ENCODE measurements at places on chromosomes 12 and 14. TPM values are rescaled to one million over a fixed set of nuclear protein-coding genes. Genes with fewer than 3 reads are reported as not detected.
A peak's percentile ranks its signal among the peaks of the same experiment; 100 is the strongest.

DNA sequence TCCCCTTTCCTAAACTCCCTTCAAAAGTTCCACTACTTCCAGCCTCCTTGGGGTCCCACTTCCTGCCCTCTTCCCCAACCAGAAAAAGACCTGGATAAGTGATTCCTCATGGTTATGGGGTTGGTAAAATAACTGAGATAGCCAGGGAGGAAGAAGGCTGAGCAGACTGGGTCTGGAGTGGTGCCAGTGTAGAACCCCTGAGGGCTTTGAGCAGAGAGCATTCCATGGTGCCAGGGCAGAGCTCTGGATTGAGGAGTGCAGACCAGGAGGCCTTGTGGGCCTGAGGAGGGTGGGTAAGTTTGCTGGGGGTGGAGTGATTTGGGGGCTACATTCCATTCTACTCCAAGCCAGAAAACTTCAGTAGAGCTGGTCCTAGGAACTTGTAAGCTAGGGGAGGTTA lies 9.5 kb upstream of the CISTR start:
- no peaks in the 10 kb centered on the region for H3K36me3 ChIP-seq
- H3K27ac ChIP-seq, result no peak overlapping the region
- H3K4me1 ChIP-seq, result no peaks in the 10 kb centered on the region
- no peak overlapping the region for H3K4me3 ChIP-seq

DNA sequence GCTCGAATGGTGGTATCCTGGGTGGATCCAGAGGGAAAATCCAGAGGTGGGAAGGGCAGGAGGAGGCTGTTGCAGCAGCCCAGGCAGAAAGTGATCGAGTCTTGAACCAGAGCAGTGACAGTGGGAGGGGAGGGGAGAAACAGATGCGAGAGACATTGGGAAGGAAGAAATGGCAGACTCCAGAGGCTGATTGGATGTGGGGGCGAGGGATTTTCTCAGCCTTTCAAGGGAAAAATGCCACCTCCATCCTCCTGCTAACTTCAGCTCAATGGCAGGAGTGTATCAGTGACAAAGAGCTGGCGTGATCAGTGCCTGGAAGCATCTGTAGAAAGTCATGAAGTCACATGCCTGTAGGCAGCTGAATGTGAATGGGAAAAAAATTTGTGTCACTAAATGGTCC lies 38.6 kb upstream of the NRXN3 start:
- H3K36me3 ChIP-seq, result no peaks in the 10 kb centered on the region
- DNase-seq, result no peak
- H3K4me3 ChIP-seq, result no peak overlapping the region
- H3K27ac ChIP-seq, result no peak overlapping the region

CLMN gene
- 9.1 TPM for total RNA-seq

FSCB gene
- not detected for total RNA-seq

RHEBL1 gene
- not detected for total RNA-seq

GRCh38 chr12:9760699-9761418 lies at the start of gene CD69:
CD69 (minus strand) TSS chr12:9760901; CDS start chr12:9760820, 81 bp downstream.
- no peak within 1 kb of the TSS for H3K4me3 ChIP-seq
- H3K27me3 ChIP-seq, result no peaks in the 10 kb centered on the region
- no peaks in the 10 kb centered on the region for H3K36me3 ChIP-seq
- H3K4me1 ChIP-seq, result no peaks in the 10 kb centered on the region
- DNase-seq, result no peak
- H3K27ac ChIP-seq, result no peak within 1 kb of the TSS

DNA sequence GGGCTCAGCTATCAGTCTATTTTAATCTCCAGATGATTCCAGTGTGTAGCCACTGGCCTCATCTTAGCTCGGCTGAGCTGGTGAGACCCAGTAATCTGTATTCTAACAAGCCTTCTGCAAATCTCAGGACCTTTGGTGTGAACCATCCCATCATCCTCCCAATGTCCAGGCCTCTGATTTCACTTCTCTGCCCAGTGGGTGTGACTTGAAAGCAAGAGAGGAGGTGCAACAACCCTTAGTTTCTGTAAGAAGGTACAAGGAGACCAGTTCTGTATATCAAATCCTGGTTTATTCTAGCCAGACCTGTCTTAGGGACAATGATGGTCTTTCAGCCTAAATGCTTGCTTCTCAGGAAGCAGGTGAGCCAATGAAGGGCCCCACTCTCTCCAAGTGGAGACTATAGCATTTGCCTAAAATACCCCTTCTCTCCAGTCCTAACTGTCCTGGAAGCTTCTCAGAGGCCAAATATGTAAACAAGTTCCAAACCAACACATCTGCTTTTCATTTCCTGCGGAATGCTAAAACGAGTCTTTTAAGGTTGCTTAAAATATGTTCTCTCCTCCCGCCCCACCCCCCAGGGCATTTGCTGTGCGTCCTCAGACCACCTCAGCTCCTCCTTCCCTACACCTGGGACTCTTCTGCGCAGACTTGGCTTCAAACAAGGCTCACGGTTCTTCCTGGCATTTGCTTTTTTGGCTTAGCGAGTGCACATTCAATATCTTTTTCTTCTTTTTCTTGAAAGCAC lies 78.4 kb upstream of the FUT8 start:
- peak overlapping the region; percentile 23 for H3K27ac ChIP-seq
- no peaks in the 10 kb centered on the region for H3K36me3 ChIP-seq
- no peak overlapping the region for H3K4me3 ChIP-seq
- peak; percentile 70 for DNase-seq
- no peaks in the 10 kb centered on the region for H3K4me1 ChIP-seq
- no peaks in the 10 kb centered on the region for H3K27me3 ChIP-seq

GALNT16 gene
- 20.5 TPM for total RNA-seq

C12orf42 gene
- not detected for total RNA-seq

DNA sequence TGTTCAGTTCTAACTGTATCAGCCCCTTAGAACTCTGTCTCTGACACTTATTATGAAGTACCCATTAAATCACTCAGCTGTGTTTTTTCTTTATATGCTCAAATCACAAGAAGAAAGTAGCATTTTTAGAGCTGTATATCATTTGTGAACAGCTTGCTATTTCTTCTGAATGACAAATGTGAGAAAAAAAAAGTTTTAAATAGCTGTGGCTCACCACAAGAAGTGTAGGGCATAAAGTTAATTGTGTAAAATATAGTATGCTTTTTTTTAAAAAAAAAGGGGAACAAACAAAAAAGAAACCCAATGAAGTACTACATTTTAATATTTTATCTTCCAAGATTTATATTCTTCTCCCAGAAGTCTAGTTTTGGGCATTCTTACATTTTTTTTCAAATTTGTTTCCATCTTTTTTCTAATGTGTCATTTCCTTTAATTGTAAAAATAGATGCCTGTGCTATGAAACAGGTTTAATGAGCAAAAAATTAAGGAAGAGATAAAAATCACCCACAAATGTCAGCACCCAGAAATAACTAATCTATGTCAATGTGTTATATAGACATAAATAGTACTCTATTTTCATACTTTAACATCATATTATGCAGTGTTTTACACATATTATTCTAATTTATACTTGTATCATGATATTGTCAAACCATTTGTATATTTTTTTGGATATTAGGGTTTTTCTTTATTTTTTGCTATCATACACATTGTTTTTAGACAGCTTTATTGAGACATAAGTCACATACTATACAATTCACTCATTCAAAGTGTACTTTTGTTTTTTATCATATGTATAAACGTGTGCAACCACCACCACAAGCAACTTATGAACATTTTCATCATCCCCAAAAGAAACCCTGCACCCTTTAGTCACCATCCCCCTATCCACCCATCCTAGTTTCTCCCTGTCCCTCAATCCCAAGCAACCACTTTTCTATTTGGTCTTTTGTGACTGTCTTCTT lies 22.4 kb upstream of the LRRK2 start:
- H3K36me3 ChIP-seq, result no peaks in the 10 kb centered on the region
- no peaks in the 10 kb centered on the region for H3K4me1 ChIP-seq

LPAR5 gene
- 1.1 TPM for total RNA-seq

GLI1 gene
- 1.8 TPM for total RNA-seq

PLEKHD1 gene
- 0.16 TPM for total RNA-seq

- no peak for DNase-seq
- H3K27me3 ChIP-seq, result peaks cover 84% of the 10 kb centered on the region
- no peak within 1 kb of the TSS for H3K27ac ChIP-seq
- H3K36me3 ChIP-seq, result no peaks in the 10 kb centered on the region
- no peaks in the 10 kb centered on the region for H3K4me1 ChIP-seq
- no peak within 1 kb of the TSS for H3K4me3 ChIP-seq
These were observed at the start of gene SIX6 for GRCh38 chr14:60508707-60509437. SIX6 (plus strand) TSS chr14:60509146; CDS start chr14:60509399, 253 bp downstream.

DNA sequence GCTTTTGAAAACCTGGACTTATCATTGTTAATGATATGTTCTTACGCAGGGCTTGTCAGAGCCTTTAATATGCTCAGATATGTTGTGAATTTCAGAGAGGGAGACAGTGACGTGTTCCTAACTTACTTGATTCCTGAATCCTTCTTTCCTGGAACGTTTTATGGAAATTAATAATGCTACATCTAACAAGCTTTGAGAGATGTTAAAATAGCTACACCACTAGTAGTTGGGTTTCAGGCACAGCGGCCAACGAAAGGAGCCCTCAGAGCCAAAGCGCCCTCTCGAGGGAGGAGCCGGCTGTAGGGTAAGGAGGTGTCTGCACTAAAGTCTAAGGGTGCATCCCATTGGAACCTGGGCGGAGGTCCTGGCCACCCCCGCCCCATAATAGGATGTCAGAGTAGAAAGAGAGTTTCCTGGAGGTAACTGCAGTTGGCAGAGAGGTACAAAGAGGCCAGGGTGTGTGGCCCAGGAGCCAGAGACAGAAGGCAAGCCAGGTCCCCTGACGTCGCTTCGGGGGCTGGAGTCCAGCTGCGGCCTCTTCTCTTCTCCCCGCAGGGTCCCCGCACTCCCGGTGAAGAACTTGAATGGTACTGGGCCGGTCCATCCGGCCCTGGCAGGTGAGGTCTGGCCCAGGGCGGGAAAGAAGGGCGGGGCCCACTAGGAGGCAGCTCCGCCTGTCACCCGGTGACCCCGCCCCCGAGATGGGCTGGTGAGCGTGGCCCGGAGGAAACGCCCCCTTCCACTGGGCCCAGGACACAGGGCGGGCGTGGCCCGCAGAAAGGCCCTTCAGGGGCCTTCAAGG lies 36.3 kb downstream of the DTX1 start:
- DNase-seq, result no peak
- no peak overlapping the region for H3K4me3 ChIP-seq
- H3K27me3 ChIP-seq, result peaks cover 6% of the 10 kb centered on the region
- H3K36me3 ChIP-seq, result no peaks in the 10 kb centered on the region

DNA sequence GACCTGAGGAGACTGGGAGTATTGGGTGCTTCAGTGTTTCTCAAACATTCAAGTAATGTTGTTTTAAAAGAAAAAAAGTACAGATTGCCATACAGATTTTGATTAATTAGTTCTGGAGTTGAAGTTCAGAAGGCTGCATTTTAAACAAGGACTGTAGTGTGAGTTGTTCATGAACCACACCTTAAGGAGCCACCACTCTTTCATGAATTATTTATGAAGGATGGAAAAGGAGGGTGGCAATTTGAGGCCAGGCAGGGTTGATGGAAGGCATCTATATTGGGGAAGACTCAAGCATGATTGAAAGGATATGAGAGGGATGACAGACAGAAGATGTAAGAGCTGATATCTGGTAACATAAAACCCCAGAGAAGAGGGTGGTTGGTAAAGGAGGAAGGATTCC lies 146.6 kb upstream of the CAND1 start:
- H3K4me3 ChIP-seq, result no peak overlapping the region
- H3K27ac ChIP-seq, result no peak overlapping the region

FAM222A gene
- 1.1 TPM for total RNA-seq

GRCh38 chr12:120720234-120720986 lies 5.2 kb upstream of the ACADS start:
- peak; percentile 73 for DNase-seq
- H3K27ac ChIP-seq, result peak overlapping the region; percentile 80
- peaks cover 17% of the 10 kb centered on the region for H3K4me1 ChIP-seq
- H3K36me3 ChIP-seq, result peaks cover 66% of the 10 kb centered on the region
- no peaks in the 10 kb centered on the region for H3K27me3 ChIP-seq
- no peak overlapping the region for H3K4me3 ChIP-seq

GRCh38 chr12:55682087-55682796 lies 25.5 kb downstream of the ITGA7 start:
- DNase-seq, result peak; percentile 56
- no peaks in the 10 kb centered on the region for H3K36me3 ChIP-seq
- H3K4me1 ChIP-seq, result no peaks in the 10 kb centered on the region
- H3K4me3 ChIP-seq, result peak overlapping the region; percentile 14
- H3K27ac ChIP-seq, result no peak overlapping the region

- H3K4me1 ChIP-seq, result peaks cover 83% of the 10 kb centered on the region
- no peak for DNase-seq
- no peaks in the 10 kb centered on the region for H3K36me3 ChIP-seq
- no peaks in the 10 kb centered on the region for H3K27me3 ChIP-seq
- no peak overlapping the region for H3K4me3 ChIP-seq
These were observed 17.8 kb downstream of the RASSF8 start for GRCh38 chr12:25976289-25976688.

DNA sequence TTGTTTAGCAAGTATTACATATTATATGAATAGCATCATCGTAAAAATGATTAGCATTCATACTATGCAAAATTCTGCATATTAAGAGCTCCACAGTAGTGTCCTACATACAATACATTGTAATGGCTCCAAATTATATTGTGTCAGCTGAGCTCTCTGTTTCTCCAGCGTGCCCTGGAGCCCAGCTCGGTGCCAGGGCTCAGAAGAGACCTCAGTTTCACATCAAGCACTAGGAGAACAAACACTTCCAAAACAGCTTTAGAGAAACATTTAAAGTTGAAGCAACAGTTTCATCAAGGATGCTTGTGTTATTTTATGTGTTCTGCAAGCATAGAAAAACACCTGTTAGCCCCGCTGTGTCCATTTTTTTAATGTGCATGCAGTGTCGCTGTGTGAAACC lies 456.9 kb downstream of the EGLN3 start:
- no peaks in the 10 kb centered on the region for H3K4me1 ChIP-seq
- no peak overlapping the region for H3K4me3 ChIP-seq
- no peaks in the 10 kb centered on the region for H3K27me3 ChIP-seq
- no peak overlapping the region for H3K27ac ChIP-seq
- no peaks in the 10 kb centered on the region for H3K36me3 ChIP-seq

GRCh38 chr14:81430235-81430634 lies 30.1 kb upstream of the STON2 start:
- peaks cover 4% of the 10 kb centered on the region for H3K4me1 ChIP-seq
- no peak overlapping the region for H3K4me3 ChIP-seq
- no peaks in the 10 kb centered on the region for H3K27me3 ChIP-seq
- H3K36me3 ChIP-seq, result no peaks in the 10 kb centered on the region
- DNase-seq, result no peak
- H3K27ac ChIP-seq, result no peak overlapping the region

DNA sequence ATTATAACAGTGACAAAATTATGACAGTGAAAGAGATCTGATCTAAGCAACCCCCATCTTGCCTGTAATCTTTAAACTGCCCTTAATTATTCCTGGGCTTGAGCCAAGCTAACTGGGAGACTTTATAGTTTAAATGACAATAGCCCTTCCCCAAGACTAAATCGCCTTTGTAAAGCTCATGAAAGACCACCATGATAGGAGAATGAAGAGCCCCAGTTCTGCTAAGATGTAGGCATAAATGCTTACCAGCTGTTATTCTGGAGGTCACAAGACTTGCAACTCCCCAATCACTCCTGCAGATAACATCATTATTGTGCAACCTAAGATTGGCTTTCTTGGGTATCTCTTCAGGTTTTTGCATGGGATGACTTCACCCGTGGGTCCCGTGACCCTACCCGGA lies 599.7 kb downstream of the KCNH5 start:
- H3K4me3 ChIP-seq, result no peak overlapping the region
- no peak overlapping the region for H3K27ac ChIP-seq
- no peak for DNase-seq
- no peaks in the 10 kb centered on the region for H3K4me1 ChIP-seq
- no peaks in the 10 kb centered on the region for H3K27me3 ChIP-seq
- H3K36me3 ChIP-seq, result no peaks in the 10 kb centered on the region

METAP2 gene
- total RNA-seq, result 81.6 TPM

Measured in sigmoid colon (tissue), 7 donors.